CD14-positive monocyte (primary cell): ENCODE measurements at places on chromosomes 13 and 19.

DNA sequence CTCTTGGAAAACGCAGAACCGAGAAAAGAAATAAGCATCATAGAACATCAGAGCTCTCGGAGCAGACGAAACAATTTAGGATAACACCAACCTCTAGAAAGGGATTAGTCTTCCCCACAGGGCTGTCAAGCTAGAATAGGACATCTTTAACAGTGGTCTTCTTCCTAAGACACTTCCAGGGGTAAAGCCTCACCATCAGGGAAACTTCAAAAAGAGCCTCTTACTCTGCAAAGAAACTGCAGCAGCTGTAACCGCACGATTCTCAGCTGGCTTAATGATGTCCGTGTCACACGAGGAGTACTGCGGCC lies 642 bp downstream of the ZNF571 start:
- DNase-seq = no peak

DNA sequence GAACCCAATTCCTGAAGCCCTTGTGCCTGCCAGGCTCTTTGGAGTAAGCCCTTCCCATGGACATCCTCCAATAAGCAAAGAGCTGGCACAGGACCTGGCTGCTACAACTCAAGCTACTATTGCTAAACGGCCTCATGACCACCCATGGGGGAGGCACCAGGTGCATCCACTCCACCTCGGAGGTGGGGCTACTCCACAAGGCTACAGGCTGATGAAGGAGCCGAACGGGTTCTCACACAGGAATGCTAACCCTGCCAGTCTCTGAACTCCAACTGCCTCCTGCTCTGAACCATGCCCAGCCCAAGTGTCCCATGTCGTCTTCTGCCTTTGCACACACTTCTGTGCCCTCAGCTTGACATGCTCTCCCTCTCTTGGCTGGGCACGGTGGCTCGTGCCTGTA lies 10.0 kb downstream of the SYMPK start:
- DNase-seq = no peak

DNA sequence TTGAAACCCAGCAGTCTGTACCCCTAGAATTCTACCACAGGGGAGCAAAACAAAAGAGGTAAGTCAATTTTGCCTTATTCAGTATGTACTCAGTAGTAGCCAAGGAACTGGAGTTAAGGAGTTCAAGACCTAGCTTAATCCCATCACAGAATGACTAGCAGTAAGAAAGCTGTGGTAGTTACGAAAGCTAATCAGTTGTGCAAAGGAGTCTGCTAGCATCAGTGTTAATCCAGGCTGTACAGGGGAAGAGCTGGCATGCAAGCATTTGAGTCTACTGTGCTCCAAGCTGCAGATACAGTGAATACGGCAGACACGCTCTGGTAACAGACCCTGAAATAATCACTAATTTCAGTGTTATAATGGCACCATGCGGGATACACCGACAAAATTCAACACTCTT lies 4.7 kb downstream of the DNMT1 start:
- no peak for DNase-seq

GRCh38 chr13:101090287-101090686 lies 326.0 kb downstream of the NALCN start:
- DNase-seq = no peak

GRCh38 chr13:30724778-30725177 lies 10.6 kb upstream of the ALOX5AP start:
- DNase-seq = no peak

DNA sequence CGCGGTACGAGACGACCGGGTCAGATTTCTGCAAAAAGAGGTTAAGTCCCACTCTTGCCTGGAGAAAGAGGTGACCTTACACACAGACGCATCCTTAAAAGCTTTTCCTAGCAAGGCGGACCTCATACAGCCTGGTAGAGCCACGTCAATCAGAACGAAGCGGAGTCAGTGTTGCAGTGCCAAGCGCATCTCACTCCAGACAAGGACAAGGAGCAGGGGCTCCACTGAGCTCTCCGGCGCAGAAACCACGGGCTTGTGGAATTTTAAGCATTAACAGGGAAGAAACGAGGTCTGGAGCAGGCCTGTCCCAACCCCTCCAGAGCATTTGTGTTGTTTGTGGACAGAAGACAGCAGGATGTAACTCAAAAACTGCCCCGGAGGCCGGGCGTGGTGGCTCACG lies 7.1 kb downstream of the EEF2 start:
- no peak for DNase-seq

- DNase-seq = no peak
These were observed 4.4 kb downstream of the AKT2 start for GRCh38 chr19:40280608-40281221.

GRCh38 chr13:113045251-113046127 lies 60.1 kb upstream of the F7 start:
- DNase-seq = no peak

GRCh38 chr13:83344518-83344917 lies 537.8 kb downstream of the SLITRK1 start:
- no peak for DNase-seq

GRCh38 chr13:74191410-74191809 lies 57.2 kb upstream of the KLF12 start:
- DNase-seq = no peak

- DNase-seq = peak; percentile 54
These were observed 188.0 kb downstream of the RGCC start for GRCh38 chr13:41645331-41645730.

- no peak for DNase-seq
These were observed 2.8 kb downstream of the MAST1 start for GRCh38 chr19:12841094-12841493.

- DNase-seq = no peak
These were observed 238.9 kb downstream of the TSHZ3 start for GRCh38 chr19:31110336-31110735.

DNA sequence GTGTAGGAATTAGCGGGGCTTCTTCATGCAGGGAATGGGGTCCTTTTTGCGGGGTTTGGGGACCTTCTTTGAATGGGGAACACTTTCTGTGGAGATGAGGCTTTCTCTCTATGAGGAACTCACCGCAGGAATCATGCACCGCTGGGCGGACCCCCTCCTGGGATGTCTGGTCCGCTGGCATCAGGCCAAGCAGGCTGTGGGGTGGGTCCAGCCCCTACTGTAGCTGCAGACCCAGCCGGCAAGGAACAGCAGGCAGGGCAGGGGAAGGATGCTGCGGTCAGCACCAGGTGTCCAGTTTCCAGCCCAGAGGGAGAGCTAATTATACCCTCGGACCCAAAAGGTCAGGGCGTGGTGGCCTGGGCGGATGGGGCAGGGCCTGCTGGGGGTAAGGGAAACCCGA lies 1.8 kb downstream of the MYBPC2 start:
- no peak for DNase-seq

DNA sequence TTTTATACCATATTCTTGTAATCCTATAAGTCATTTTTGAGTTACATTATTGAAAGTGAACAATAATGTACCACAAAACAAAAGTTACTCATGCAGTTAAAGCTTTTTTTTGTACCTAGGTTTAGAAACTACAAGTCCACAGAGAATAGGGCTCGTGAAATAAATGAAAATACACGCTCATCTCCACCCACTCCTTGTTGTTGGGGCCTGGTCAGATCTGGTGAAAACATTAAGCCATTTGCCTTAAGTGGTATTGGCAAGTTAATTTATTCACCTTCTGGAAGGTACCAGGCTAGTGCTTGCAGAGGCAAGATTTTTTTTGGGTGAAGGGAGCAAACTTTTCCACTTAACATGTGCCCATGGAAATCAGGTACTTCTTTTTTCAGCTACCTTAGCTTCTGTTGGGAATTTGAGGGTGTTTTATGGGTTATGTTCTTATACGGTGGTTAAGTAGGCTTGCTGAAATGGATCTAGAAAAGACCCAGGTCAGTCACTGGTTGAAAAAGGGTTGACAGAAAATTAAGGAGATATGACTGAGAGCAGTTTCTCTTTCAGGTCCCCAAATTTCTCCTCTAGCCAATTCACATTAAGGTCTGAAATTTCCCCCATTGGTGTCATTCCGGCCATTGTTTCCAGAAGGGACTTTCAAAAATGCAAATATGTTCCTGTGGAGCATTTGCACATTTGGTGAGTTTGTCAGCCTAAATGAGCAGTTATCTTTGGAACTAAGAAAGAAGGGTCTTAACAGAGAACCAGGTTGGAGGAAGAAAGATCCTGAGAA lies 143.3 kb downstream of the KCNRG start:
- no peak for DNase-seq

DNA sequence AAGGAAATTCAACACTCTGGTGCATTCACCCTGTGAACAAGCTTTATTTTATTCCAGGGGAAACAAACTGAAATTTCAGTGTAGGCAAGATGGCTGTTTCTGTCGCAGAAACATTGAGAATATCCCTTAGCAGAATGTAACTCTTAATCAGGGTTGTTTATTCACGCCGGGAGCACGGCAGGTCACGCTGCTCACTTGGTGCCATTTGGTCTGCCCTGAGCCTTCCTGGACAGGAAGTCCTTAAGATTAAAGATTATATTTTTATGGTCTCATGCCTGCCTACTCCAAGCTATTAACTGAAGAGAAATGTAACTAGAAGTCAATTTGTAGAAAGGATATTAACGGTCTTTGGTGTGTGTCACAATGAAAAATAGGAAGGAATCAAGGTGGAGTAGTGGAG lies 185.3 kb upstream of the ARGLU1 start:
- DNase-seq = no peak
